ENCODE measurements at places on chromosomes 2 and 18.

DNA sequence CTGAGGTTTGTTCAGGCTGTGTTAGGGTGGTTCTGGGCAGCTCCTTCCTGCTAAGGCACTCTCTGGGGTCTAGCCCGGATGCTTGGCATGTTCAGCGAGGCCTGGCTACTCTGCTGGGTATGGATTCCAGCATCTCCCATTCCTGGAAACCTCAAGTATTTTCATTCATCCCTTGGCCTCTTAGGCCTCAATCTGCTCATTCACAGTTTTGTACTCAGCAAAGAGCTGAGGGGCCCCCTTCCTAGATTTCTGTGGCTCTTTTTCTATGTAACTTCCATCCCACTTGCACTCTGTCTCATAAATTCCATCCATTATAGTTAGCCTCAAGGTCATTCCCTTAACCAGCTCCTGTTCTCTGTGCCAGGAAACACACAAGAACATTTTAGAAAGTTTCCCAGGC is 798.8 kb upstream of the HS6ST1 start:
- DNase-seq: no peak

GRCh38 chr2:242011516-242011915 is 142.0 kb downstream of the RTP5 start:
- no peak for DNase-seq

DNA sequence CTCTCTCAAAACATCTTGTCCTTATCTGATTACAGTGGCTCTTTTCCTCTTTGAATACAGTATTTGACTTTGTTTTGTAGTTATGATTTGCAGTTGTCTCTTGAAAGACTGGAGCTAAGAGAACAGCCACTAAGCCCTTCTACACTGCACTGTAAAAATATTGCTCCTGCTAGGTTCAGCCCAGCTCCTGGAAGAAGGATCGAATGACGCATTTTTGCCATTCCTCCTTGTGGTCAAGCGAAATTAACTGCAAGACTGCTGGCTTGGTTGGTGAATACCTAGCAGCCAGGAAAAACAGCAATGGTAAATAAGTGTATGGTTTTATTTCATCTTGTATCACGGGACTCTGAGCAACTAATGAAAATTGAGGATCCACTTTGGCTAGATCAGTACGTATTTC is 407.8 kb upstream of the CDH2 start:
- DNase-seq: no peak

GRCh38 chr2:36677996-36678605 is 18.4 kb upstream of the VIT start:
- no peak for DNase-seq

DNA sequence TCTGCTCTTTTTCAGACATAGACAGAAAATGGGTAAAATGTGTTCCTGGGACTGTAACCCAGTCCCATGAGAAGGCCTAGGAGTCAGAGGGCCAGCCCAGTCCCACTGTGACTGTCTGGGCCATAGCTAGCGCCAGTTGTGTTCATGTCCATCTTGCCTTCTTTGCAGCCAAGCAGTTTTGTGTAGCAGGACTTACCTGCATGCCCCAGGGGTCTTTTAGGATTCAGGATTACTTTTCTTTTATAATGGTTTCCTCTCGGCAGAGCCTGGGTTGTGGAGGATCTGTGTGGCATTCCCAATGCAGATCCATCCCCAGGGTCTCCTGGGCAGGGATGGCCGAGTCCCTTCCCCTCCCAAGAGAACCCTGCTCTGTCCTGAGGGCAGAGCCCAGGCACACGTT is 90.8 kb downstream of the FHOD3 start:
- no peak for DNase-seq

DNA sequence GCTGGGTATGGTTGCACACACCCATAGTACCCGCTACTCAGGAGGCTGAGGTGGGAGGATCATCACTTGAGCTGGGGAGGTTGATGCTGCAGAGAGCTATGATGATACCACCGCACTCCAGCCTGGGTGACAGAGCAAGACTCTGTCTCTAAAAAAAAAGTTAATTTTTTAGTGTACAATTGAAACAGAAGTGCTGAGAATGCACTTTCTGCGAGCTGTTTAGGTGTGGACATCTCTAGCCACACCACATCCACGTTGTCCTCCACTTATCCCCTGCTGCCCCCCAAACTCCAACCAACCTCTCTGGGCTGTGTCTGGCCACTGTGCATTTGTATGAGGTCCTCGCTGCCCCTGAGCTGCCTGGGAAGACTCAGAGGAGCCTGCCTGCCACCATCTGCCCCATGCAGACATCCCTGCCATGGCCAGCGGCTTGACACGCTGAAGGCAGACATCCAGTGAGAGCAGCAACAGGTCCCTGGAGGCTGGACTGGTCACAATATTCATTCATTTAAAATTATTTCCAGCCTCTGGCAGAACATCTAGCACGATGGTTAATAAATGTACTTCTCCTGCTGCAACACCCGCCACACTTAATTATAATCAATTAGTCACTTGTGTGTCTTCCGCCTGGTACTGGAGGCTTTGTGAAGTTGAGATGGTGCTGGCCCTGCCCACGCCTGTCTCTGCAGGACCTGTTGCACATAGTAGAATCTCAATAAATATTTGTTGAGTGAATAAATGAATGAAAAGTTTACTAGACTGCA is 3.7 kb upstream of the AFF3 start:
- no peak for DNase-seq

DNA sequence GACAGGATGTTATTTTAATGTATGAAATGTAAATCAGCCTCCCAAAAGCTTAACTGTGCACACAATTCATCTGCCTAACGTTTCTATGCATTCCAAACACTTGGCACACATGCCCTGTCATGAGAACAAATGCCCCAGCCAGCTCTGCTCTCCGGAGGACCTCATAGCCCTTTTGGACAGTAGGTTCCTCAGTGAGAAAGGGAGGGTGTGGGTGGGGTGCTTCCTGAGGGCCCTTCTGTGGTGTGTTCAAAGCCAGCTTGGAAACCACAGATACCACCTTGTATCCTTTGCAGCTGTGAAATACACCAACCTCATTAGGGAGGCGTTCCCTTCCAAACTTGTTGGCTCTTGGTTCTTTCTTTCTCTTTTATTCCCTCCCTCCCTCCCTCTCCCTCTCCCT is 102.2 kb upstream of the ASB18 start:
- no peak for DNase-seq

- DNase-seq: no peak
Observed at GRCh38 chr18:55953326-55953725, 365.3 kb upstream of the TCF4 start.

All from stimulated activated naive CD4-positive, alpha-beta T cell treated with Interleukin-2 at 50 U/mL for 16 hours (primary cell).